Stimulated activated CD8-positive, alpha-beta memory T cell treated with anti-CD3 and anti-CD28 coated beads, Interleukin-12 subunit alpha, Interleukin-12 subunit beta, amount 100 ng/mL, for 4 hours (primary cell): ENCODE measurements at places on chromosomes 3 and 15.

GRCh38 chr3:9066141-9066540 is 102.9 kb upstream of the RAD18 start:
- no peak for DNase-seq

GRCh38 chr15:52220937-52221660 is 29.9 kb upstream of the GNB5 start:
- DNase-seq, result no peak

DNA sequence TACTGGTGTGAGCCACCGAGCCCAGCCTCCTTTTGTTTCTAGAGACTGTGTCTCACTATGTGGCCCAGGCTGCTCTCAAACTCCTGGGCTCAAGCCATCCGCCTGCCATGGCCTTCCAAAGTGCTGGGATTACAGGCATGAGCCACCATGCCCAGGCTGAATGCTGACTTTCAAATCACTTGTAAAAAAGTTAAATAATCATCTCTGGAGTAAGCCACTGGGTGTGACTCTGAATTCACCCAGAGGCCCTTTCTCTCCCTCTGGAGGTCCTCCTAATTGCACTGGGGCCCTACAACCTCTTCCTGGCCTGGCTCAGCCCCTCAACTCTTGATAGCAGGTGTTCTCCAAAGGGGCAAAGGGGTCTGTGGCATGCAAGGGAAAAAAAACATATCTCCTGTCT is 54.8 kb downstream of the MEGF11 start:
- no peak for DNase-seq

- DNase-seq, result peak; percentile 69
Observed at GRCh38 chr3:194134757-194135515, 1.0 kb upstream of the HES1 start.

DNA sequence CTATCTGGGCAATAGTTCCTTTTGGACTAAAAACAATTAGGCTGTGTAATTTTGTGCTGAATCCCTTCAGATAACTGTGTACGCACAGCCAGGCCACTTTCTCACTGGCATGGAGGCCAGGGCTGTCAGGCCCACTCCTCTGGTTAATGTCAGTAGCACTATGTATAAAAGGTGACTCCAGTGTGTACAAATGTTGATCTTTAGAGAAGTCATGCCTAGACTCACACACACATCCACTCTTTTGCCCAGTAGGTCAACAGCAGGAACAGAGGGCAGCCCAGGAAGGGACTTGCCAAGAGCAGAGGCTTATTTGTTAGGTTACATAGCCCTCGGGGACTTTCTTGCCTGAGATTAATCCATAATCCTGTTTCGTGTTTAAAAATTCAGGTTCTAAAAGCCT is 416.6 kb upstream of the WNT5A start:
- DNase-seq, result no peak

DNA sequence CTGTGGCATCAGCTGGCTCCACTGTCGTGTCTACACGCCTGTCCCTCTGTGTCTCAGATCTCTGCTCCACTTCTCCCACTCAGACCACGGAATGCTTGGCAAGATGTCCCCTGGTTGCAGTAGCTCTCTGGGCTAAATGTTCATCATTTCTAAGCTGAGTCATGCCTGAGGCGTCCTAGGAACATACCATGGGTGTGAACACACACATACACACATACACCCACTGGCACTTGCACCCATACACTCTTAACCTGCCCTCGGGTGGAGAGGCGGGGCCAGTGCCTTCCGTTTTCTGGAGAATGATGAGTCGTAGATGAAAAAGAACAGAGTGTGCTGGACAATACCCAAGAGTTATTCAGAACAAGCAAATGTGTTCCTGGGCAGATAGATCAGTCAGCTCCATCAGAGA is 72.4 kb downstream of the SENP2 start:
- DNase-seq, result no peak

GRCh38 chr3:78434801-78435200 is 1333.0 kb downstream of the ROBO1 start:
- DNase-seq, result no peak
